ENCODE measurements at places on chromosomes 3 and 15. TPM values are rescaled to one million over a fixed set of nuclear protein-coding genes. Genes with fewer than 3 reads are reported as not detected.
A peak's percentile ranks its signal among the peaks of the same experiment; 100 is the strongest.

- DNase-seq = no peak
Observed at GRCh38 chr3:63872135-63872924, 8.7 kb downstream of the ATXN7 start.

GRCh38 chr15:65413760-65414144 is 9.0 kb downstream of the IGDCC4 start:
- DNase-seq = no peak

DNA sequence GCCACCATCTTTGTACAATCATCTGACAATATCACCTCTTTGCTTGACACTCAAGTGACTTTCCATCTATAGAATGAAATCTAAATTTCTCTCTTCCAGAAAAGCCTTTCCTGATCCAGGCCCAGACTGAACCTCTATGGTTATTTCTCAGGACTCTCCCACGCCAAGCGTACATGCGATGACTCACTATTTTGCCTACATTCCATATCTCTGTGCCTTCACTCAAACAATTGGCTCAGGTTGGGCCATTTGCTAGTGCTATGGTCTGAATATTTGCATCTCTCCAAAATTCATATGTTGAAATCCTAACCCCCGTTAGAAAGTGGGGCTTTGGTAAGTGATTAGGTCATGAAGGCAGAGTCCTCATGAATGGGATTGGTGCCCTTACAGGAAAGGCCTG is 43.9 kb downstream of the ST3GAL6 start:
- DNase-seq = no peak

- no peak for DNase-seq
Observed at GRCh38 chr15:87144775-87145174, 1065.1 kb downstream of the AGBL1 start.

- no peak for DNase-seq
Observed at GRCh38 chr15:100090411-100090810, 251.4 kb downstream of the ADAMTS17 start.

- DNase-seq = no peak
Observed at GRCh38 chr3:159210336-159210735, 408.5 kb downstream of the MFSD1 start.

DNA sequence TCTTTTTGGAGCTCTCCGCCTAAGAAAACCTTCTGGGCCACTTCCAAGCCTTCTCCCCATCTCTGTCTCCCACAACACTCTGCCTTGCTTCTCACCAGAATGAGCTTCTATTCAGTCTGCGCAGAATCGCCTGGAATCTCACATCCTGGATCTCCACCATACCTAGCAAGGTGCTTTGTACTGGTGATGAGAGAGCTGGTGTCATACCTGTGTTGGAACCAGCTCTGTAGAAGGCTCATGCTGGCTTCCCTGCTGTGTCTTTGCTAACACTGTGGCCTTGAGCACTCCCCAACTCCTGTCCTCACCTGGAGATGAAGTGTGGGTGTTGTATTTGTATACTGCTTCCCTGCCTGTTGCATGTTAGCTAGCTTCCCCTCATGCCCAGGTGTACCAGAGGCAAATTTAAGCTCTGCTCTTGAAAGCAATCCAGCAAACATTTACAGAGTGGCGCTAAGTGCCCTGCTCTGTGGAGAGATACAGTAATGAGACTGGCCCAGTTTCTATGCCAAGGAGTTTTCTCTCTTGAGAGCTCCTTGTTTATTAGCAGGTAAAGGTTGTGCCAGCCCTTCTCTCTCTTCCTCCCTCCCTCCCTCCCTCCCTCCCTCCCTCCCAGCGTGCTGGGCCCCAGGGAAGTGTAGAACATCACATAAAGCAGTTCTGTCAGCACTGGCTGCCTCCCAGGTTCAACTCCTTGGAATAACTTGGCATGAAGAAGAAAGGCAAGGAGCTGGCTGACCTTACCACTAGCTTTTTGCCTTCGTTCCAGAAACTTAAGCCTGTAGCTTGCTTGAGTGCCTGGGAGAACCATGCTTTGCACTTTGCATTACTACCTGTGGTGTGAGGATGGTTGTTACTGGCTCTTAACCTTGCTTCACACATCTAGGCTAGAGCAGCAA is 54.9 kb downstream of the TRIM71 start:
- DNase-seq = no peak

- no peak for DNase-seq
Observed at GRCh38 chr15:40245666-40246450, 7.0 kb downstream of the PAK6 start.

DNA sequence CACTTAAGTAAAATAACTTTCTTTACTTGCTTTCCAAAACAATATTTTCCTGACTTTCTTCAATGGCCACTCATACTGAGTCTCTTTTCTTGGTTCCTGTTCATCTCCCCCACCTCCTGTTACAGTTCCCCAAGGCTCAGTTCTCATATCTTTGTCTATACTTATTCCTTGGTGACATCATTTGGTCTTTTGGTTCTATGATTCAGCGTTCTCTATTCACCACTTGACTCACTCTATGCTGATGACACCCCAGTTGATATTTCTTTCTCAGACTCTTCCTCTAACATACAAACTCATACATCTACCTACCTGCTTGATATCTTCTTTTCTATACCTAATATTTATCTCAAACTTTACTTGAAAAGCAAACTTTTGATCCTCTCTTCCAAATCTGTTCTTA is 85.0 kb upstream of the P3H2 start:
- no peak for DNase-seq

GRCh38 chr3:113254171-113254947 is 43.0 kb downstream of the BOC start:
- no peak for DNase-seq

- no peak for DNase-seq
Observed at GRCh38 chr3:112519424-112520001, 20.2 kb upstream of the BTLA start.

DNA sequence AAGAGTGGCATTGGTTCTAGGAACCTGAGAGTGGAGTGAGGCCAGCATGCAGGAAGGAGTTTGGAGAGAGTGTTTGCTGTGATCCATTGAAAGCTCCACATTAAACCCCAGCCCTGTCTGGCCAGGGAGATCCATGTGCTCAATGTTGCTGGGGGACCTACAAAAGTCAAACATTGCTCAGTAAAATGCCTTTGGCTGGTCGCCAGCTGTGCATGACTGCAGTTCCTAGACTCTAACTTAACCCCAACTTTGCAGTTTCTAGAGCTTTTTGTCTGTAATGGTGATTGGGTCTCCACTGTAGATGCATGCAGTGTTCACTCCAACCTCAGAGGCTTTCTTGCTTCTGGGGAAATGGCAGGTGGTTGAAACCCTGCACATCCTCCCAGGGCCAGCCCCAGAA is 99.7 kb upstream of the ABHD17C start:
- no peak for DNase-seq

- no peak for DNase-seq
Observed at GRCh38 chr3:119602676-119603075, 5.0 kb downstream of the PLA1A start.

DNA sequence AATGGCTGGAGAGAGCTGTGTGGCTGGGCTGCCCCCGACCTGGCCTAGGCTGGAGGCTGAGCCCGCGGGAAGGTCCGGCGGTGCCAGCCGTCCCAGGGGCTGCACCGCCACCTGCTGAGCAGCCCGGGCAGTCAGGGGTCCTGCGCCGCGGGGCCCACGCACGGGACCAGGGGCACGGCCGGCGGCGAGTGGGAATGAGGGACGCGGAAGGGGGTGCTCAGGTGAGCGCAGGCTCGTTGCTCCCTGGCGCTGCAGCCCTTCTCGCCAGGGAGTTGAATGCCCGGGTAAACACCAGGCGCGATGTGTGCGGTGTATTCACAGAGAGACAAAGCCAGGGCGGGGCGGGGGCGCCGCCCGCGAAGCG is 666 bp upstream of the SEMA3F start:
- DNase-seq = no peak

DNA sequence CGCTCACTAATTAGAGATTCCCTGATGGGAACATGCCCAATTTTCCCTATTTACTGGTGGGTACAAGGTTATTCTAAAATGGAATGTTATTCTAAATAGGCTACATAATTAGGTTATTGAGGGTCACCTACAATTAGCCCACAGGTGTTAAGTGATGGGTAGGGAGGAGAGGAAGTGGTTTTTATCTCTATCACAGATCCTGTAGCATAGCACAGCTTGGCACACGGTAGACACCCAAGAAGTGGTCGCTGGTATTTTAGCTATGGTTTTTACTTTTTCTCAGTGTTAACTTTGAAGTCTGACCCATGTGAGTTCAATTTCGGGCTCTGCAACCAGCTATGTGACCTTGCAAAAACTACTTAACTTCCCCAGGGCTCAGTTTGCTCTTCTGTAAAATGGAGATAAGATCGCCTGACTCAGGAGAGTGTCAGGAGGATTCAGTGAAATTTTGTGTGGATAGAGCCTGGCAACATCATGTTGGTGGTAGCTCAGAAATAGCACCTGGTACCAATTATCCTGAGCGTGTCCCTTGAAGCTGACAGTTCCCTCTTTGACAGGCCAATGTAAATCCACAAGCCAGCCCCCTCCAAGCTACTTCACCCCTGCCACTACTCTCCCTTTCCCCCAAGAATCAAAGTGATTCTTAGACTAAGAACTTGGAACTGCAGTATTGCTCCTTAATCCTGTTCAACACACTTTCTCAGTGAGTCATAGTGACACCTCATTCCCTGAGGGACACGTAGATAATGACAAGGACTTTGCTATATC is 8.7 kb upstream of the LMCD1 start:
- DNase-seq = no peak

- no peak for DNase-seq
Observed at GRCh38 chr3:49647741-49648140, 26.4 kb upstream of the APEH start.

DNA sequence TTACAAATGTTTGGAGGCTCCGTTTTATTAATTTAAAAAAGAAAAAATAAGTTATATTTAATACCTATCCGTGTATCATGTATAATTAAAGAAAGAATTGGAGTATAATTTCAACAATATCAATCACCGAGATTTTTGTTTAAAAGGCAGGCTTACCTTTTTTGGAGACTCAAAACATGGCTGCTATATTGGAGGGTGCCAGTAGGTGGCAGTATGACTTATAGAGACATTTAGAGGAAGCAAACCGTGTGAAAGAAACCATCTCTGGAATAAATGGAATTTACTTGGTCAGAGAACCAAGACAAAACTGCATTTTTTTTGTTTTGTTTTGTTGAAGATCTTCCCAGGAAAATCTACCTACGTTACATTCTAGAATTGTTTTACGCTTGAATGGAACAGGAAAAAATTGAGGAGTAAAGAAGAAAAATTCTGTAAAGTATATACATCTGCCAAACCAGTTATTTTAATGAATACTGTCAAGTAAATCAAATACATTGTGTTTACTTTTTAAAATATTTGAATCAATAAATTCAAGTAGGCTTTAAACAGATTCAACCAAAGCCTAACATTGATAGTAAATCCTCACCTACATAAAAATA is 802.6 kb upstream of the ALCAM start:
- no peak for DNase-seq

GRCh38 chr3:72797773-72798543 is 50.3 kb downstream of the SHQ1 start:
- DNase-seq = no peak

DNA sequence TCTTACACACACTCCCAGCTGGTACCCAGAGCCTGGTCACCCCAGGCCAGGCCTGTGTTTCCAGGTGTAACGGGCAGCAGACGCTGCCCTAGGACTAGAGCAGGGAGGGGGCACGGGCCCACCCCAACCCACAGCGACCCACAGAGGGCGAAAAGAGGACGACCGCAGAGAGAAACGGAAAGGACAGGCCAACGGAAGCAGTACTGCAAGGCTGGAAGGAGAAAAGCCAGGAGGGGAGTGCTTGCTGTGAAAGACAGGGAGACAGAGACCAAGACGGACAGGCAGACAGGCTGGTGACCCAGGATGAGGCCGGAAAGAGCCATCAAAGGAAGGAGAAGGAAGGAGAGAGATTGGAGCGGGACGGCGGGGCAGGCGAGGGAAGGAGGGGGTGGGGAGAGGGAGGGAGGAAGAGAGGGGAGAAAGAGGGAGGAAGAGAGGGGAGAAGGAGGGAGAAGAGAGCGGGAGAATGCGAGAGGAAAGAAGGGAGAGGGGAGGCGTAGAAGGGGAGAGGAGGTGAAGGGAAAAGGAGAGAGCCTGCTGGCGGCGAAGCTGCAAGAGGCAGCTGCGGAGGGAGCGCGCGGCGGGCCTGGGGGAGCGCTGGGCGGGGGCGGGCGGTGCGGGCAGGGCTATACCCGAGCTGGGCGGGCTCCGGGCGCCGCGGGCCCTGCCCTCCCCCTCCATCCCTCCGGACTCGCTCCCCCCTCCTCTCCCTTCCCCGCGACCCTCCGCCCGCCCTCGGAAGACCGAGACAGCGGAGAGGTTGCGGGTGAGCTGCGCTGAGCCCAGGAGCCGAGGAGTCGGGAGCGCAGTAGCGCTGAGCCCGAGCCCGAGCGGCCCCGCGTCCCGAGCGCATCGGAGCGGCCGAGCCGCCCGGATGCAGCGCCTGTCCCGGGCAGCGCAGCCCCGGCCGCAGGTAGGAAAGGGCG is at the start of gene SLC6A1:
Gene SLC6A1 (plus strand): TSS at position 732 of the 926 bp plus-strand sequence. CDS start 24,464 bp downstream, outside the sequence.
- peak; percentile 66 for DNase-seq

GRCh38 chr15:84748274-84749110 is at the start of gene ZNF592:
Gene ZNF592, plus strand, starts transcription at chr15:84748592. Its CDS starts 34,084 bp downstream, at chr15:84782676.
- peak; percentile 70 for DNase-seq

DNA sequence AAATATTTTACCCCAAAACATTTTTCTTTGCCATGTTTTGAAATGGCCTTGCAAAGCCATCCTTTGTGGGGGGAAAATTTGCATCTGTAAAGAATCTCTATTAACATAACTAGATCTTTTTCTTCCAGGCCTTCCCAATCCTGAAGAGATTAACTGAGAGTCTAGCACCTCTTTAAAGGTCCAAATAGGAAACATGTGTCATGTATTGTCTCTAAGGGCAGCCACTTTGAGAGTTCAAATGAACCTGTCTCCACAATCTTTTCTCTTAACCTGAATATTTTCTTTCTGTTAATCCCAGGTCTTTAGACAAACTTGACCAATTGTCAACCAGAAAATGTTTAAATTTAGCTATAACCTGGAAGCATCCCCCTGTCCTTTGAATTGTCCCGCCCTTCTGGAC is 236.6 kb upstream of the PROK2 start:
- DNase-seq = no peak

DNA sequence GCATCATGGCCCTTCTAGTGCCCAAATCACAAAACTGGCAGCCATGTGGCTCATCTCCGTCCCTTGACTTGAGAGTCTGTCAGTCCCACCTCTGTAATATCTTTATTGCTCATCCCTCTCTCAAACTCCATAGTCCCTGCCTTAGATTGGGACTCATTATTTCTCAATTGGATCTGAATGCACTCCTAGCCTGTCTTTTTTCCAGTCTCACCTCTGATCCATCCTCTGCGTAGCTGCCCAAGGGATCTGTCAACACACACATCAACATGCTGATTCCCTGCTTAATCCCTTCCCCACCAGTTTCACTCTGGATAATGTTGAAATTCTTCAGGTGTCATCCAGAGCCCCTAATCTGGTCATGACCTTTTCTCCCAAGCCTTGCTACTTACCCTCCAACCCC is 39.3 kb downstream of the NMNAT3 start:
- DNase-seq = no peak

GRCh38 chr15:71781179-71781964 is 29.0 kb upstream of the NR2E3 start:
- no peak for DNase-seq

Gene FSTL1
- 63.8 TPM for total RNA-seq

Gene SNTN
- not detected for total RNA-seq

Gene LYSMD4
- total RNA-seq = 23.9 TPM

Gene UACA
- 64.3 TPM for total RNA-seq

Gene FBXO22
- 23.2 TPM for total RNA-seq

Gene EFCAB12
- 0.16 TPM for total RNA-seq

Gene TRPM1
- total RNA-seq = not detected

Gene ADIPOQ
- total RNA-seq = not detected

Gene ACTL6A
- 25.0 TPM for total RNA-seq

Gene P2RY12
- 49.8 TPM for total RNA-seq

Gene MESP2
- total RNA-seq = not detected
